ENCODE measurements at places on chromosomes 5 and 9.

DNA sequence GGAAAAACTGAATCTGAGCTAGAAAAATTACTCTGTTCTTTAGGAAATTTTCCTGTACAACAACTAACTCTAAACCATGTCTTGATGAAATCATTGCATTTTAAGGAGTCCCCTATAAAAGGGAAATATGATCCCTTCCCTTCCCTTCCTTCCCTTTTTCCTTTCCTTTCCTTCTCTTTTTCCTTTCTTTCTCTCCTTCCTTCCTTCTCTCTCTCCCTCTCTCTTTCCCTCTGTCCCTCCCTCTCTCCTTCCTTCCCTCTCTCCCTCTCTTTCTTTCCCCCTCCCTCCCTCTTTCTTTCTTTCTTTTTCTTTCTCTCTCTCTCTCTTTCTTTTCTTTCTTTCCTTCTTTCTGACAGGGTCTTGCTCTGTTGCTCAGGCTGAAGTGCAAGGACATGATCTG, 42.2 kb upstream of the MYO10 start:
- DNase-seq: no peak

GRCh38 chr9:129068990-129069861, 11.7 kb upstream of the DOLPP1 start:
- DNase-seq: peak; percentile 19

- DNase-seq: no peak
These were observed 415.4 kb downstream of the CDH9 start for GRCh38 chr5:26622947-26623346.

- no peak for DNase-seq
These were observed 301.0 kb upstream of the PCSK5 start for GRCh38 chr9:75589497-75589896.

DNA sequence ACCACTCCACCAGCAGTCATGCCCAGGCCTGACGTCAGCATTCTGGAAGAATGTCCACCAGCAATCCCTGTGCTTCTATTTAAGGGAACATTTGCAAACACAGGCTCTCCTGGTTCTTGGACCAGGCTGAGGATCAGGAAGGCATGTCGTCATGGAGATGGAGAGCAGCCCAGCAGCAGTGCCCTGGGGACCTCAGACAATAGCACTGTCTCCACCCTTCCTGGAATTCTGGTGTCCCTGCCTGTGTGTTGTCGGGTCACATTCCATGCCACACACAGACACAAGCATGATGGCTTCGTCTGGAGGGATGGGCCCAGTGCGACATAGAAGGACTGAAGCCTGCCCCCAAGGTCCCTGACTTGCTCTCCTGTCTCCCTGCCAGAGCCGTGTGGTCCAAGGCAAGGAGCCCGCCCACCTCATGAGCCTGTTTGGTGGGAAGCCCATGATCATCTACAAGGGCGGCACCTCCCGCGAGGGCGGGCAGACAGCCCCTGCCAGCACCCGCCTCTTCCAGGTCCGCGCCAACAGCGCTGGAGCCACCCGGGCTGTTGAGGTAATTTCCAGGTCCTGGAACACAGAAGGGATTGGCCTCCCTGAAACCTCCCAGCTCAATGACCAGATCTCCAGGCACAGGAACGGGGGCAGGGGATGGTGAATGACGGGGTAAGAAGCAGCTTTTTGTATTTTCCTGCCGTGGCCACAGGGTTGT, 43.8 kb downstream of the STOM start:
- DNase-seq: peak; percentile 93

DNA sequence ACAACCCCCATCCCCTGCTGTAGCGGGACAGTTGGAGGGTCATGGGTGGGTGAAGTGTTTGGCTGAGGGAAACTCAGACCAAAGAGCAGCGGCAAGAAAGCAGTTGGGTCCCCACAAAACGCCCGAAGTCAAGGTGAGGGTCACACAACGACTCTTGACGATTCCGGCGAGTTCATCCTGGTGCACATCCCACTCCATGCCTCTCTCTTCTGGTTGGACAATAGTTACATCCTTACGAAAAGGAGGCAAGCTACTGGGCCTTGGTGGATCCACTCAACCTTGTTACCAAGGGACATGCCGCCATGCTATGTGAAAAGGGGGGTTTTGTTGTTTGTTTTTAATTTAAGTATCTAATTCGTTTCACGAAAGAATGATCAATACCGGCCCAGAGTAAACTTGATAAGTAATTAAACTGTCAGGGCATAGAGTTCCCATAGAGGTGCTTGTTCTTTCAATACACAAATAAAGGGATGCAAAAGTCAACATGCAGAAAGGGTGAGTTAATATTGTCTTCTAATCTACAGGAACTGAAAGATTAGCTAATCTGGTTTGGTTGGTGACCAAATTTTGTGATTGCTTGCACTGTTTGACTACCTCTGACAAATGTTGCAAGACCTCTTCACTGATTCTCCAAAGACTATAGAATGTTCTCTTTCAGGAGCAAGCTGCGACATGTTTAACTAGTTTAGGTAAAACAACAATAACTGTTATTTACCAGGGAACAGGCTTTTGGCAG, 732 bp upstream of the SMIM15 start:
- peak; percentile 39 for DNase-seq

DNA sequence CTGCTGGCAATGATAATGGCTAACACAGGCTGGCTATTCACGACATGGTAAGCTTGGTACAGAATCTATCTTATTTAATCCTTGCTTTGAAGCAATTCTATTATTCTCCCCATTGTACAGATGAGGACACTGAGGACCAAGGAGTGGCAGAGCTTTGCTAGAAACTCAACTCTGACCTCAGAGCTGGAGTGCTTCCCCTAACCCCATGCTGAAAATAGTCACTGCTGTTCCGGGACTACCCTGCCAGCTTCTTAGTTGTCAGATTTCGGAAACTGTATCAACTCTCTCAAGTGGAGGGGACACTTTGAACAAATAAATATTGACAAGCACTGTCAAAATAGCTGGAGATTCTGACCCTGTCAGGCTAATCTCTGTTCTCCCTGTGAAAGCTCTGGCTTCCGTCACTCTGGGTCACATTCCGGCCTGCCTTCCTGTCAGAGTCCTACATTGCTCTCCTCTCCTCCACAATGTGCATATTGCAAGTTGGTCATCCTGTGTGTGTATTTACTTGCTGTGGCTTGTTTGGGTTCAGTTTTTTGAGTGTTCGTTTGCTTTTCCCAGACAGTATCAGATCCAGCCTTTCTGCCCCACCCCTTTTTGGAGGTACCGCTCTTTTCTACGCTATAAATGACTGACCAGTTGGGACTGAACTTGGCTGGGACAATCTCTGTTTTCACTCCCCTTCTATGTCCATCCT, 134.3 kb upstream of the MAP1B start:
- DNase-seq: no peak

DNA sequence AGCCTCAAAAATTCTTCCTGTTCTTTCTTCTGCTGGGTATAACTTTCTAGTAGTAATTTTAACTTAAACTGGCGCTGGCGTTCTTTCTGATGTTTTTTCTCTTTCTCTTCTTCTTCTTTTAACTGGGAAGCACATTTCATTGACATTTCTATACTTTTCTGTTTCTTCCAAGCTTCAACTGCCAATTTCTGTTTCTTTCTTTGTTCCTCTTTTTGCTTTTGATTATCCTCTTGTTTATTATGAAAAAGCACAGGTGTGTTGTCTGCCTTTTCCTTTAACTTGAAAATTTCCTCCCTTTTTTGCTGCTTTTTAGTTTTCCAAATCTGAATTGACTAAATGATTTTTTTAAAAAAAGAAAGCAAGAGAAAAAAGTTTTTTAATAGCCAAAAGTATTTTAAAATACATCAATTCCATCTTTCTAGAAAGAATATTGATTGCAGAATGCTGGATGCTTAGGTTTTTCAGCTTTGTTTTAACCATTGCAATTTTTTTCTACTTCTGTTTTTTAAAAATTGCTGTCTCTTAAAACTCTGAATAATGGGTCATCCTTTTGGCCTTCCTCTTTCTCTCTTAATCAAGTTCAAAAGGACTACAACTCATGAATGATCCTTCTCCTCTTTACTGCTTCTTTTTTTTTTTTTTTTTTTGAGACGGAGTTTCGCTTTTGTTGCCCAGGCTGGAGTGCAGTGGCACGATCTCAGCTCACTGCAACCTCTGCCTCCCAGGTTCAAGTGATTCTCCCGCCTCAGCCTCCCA, 8.8 kb upstream of the PGGT1B start:
- DNase-seq: no peak

DNA sequence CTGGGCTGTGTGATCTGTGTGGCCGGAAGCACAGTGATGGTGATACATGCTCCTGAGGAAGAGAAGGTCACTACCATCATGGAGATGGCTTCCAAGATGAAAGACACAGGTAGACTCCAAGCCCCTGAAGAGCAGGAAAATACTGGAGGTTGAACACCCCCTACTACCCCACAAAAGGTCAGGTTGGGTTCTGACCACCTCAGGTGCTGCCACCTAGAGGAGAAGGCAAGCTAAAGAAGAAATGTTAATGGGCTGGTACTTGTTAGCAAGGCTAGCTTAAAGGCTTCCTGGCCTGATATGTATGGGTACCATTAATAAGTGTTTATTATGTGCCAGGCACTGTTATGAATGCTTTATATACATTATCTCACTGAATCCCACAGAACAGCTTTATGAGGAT, 11.7 kb downstream of the NIPAL4 start:
- DNase-seq: peak; percentile 46

- DNase-seq: peak; percentile 96
These were observed 1.1 kb downstream of the IL4 start for GRCh38 chr5:132674671-132675506.

DNA sequence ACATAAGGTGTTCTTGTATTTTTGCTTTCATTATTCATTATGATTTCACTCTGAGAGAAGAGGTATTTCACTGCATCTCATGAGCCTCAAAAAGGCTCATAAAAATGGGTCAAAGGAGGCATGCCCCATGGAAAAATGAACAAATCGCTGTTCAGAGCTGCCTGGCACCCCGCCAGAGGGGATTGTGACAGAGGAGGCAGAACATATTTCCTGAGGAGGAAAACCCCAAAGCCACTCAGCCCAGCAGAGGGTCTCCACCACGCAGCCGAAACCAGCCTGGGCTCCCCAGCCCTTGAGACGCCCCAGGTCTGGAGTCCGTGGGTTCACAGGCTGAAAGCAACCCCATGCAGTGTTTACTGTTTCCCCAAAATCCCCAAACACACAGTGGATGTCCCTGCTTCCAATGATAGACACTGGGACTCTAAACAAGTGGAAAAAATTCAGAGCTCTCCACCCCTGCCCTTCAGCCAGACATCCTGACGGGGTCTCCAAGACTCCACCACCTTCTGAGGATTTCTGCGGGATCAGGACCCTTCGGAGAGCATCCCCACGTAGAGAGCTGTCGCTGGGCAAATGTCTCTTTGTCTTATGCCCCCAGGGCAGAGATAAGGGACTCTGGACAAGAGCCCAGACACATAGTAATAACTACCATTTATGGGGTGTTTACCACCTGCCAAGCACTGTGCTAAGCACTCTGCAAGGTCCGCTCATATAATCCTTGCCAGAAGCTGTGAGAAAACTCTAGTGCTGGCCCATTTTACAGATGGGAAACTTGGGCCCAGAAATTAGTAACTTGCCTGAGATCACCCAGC, 122.3 kb downstream of the PAX5 start:
- DNase-seq: no peak

- DNase-seq: no peak
These were observed 29.1 kb upstream of the BNC2 start for GRCh38 chr9:16899606-16900005.

DNA sequence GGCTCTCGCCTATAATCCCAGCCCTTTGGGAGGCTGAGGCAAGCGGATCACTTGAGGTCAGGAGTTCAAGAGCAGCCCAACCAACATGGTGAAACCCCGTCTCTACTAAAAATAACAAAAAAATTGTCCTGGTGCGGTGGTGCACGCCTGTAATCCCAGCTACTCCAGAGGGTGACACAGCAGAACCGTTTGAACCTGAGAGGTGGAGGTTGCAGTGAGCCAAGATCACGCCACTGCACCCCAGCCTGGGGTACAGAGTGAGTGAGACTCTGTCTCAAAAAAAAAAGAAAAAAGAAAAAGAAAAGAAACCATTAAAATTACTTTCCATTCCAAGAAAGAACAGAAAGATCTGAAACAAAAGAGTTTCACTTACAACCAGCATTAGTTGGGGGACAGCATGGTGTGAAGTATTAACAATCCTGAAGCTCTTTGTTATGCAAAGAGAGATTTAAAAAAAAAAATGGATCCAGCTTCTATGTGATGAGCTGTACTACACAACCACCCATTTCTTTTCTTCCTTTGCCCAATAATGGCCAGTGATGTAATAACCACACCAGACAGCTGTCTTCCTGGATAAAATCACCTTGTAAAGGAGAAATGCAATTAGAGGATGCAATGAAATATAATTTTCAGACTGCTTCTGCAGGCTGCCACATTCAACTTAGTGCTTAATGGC, 76.9 kb downstream of the MED27 start:
- no peak for DNase-seq

GRCh38 chr9:135260221-135261180, 173.0 kb downstream of the OLFM1 start:
- DNase-seq: no peak

GRCh38 chr9:75161116-75161857, 73.0 kb downstream of the OSTF1 start:
- no peak for DNase-seq

DNA sequence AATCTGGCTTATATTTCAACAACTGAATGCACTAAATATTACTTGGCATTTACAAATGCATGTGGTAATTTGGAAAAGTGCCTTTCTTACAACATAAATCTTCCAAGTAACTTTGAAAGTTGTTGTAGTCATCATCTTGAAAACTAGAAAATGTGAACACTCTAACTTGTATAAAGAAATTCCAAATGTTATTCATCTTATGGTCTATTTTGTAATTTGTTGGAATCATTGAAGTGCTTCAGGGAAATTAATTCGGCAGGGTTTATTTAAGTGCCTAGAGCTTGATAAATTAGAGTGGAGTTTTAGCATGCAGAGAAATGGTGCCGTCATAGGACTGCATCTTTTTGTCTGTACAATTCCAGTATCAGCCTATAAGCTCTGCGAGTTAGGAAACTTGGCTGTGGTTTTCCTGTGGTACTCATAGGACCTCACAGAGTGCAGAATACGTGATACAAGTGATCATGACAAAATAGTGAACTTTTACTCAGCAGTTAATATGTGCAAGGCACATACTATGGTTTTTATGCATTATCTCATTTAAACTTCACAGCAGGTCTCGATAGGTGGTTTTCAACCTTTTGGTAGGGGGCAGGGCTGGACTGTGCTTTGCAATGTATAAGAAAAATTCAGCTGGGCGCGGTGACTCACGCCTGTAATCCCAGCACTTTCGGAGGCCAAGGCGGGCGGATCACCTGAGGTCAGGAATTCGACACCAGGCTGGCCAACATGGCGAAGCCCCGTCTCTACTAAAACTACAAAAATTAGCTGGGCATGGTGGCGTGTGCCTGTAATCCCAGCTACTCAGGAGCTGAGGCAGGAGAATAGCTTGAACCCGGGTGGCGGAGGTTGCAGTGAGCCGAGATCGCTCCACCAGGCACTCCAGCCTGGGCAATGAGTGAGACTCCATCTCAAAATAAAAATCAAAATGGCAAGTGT, 79.6 kb downstream of the RAI14 start:
- DNase-seq: peak; percentile 82

GRCh38 chr9:34337403-34337802, 8.0 kb downstream of the NUDT2 start:
- DNase-seq: peak; percentile 17

GRCh38 chr5:91171322-91171721, 211.8 kb downstream of the ARRDC3 start:
- no peak for DNase-seq
